ENCODE measurements at places on chromosomes 6 and 20.

GRCh38 chr20:59611286-59611685 is 6.9 kb downstream of the PHACTR3 start:
- DNase-seq: no peak

- no peak for DNase-seq
Measured at GRCh38 chr20:41178495-41178894, 41.2 kb downstream of the PLCG1 start.

GRCh38 chr20:51412951-51413481 is 129.5 kb downstream of the NFATC2 start:
- no peak for DNase-seq

GRCh38 chr20:15061061-15061430 is 723.6 kb upstream of the FLRT3 start:
- DNase-seq: no peak

DNA sequence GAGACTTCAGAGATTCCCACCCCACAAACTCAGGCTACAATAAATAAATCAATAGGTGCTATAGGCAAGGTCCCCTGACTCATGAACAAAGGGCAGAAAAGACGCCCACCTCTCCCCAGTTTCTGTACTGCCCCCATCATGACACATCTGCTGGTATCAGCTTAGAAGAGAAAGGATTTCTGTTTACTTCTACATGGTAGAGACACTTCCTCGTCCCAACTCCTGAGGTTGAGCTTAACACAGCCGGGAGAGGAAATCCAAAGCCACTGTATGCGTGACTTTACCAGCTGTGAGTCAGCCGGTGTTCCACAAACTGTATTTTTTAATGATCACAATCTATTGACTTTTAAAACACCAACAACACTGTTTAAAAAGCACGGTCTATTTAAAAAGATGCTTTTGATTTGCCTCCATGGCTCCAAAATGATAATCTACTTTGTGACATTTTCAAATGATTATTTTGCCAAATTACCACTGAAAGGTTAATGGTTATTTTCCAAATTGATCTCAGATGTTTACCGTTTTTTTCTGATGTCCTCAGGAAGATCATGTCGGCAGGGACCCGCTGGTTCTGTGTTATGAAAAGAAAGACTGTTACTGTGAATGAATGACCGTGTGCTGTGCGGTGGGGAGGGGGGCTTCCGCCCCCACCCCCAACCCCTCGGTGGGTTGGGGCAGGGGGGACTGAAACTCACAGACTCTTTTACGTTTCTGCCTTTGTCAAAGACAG is 72.5 kb downstream of the ATP9A start:
- DNase-seq: no peak

DNA sequence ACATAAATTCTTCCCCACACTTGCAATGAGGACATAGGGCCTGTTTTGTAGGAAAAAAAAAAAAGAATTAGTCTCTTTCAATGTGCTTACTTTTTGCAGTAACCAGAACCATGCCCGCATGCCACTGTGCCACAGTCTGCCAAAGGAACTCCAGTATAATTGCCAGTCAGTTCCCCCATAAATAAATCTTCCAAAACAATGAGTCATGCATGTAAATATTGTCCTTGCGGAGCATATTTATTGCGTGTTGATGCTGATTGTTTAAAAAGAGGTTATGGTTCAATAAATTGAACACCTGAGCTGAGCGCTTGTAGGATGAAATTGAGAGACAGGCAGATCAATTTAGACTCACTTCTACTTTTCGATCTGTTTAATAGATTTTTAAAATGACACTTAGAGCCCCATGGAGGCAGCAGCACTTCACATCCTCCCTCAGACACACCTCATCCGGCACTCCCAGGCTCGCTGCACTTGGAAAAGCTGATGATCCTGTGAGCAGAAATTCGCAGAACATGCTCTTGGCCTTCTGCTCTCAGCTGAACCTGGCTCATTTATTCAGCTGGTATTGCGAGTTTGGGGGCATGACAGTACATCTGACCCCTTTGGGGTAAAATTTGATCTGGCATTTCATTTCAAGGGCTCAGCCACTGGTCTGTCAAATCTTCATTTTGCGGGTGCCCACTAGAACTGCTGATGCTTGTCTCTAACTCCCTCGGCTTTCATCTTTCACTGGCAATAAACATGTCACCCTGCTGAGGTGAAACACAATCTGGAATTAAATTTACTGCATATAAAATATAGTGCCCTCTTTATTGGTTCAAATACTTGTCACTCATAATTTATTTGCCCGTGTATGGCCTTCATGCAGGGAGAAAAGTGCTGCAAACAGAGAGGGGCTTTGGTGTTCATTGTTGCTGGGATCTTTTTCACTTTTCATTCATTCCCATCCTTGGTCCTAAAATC is 371.1 kb upstream of the POU3F2 start:
- no peak for DNase-seq

Data from HL-60 (cell line).